ENCODE measurements at places on chromosomes 16 and 17.

GRCh38 chr17:67470163-67470562 lies 93.1 kb downstream of the PITPNC1 start:
- DNase-seq = no peak

GRCh38 chr17:49779739-49780231 lies 8.7 kb upstream of the KAT7 start:
- DNase-seq = no peak

GRCh38 chr16:3652373-3653195 lies 1.9 kb upstream of the DNASE1 start:
- no peak for DNase-seq

- DNase-seq = no peak
Observed at GRCh38 chr17:53032861-53033271, 789.9 kb upstream of the KIF2B start.

GRCh38 chr17:57404073-57404472 lies 147.8 kb downstream of the MSI2 start:
- DNase-seq = no peak

DNA sequence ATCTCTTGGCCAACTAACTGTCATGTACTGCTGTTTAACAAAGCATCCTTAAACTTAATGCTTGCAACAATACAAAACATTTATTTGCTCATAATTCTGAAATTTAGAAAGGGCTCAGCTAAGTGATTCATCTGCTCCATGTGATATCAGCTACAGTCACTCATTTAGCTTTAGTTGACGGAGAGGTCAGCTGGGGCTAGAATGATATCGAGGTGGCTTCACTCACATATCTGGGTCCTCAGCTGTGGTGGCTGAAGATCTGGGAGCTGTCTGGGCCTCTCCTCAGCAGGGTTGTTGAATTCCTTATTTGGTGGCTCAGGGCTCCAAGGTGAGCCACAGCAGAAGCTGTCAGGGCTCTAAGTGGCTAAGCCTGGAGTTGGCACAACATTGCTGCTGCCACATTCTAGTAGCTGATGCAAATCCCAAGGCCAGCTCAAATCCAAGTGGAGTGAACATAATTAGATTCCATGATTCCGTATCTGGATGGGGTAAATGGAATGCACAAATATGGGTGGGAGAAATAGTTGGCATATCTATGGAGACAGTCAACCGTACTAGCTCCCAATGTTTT lies 62.8 kb downstream of the HS3ST3A1 start:
- DNase-seq = no peak

DNA sequence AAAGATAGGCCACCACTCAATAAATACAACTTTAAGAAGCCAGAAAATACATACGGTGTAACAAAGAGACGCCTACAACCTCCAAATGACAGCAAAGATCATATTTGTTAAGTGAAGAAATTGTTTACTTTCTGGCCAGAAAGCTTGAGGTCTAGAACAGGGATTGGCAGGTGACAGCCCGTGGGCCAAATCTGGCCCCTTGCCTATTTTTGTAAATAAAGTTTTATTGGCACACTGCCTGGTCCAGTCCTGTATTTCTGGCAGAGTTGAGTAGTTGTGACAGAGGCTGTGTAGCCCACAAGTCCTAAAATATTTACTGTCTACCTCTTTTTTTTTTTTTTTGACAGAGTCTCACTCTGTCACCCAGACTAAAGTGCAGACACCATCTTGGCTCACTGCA lies 3.4 kb upstream of the CLEC19A start:
- DNase-seq = no peak

- no peak for DNase-seq
Observed at GRCh38 chr17:35185849-35186248, 8.3 kb downstream of the SLC35G3 start.

- no peak for DNase-seq
Observed at GRCh38 chr16:75908331-75909117, 182.2 kb upstream of the CPHXL start.

Data from central memory CD8-positive, alpha-beta T cell (primary cell).